GM13976 (cell line): ENCODE measurements at places on chromosomes 2 and 18.
A peak's percentile ranks its signal among the peaks of the same experiment; 100 is the strongest.

DNA sequence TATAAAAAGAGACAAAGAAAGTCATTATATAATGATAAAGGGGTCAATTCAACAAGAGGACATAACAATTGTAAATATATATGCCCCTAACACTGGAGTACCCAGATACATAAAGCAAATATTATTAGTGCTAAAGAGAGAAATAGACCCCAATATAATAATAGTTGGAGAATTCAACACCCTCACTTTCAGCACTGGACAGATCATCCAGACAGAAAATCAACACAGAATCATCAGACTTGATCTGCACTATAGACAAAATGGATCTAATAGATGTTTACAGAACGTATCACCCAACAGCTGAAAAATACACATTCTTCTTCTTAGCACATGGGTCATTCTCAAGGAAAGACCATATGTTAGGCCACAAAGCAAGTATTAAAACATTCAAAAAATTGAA, 31.7 kb downstream of the CLHC1 start:
- no peak for DNase-seq

DNA sequence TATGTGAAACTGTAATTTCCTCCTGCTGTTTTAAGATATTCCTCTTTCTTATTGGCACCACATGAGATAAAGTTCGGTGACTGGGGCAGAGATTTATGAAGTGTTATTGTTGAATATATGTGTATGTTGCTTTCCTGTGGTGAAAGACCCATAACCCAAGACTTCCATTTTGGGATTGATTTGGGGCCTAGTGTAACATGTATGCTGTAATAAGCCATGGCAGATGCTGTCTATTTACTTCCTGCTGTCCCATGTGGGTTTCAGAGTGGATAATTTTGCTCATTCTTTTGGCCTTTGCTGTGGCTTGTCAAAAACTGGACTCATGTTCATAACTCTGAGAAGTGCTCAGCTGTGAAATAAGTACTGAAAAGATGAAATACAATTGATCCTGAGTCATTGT, 10.8 kb upstream of the MYO1B start:
- no peak for DNase-seq

DNA sequence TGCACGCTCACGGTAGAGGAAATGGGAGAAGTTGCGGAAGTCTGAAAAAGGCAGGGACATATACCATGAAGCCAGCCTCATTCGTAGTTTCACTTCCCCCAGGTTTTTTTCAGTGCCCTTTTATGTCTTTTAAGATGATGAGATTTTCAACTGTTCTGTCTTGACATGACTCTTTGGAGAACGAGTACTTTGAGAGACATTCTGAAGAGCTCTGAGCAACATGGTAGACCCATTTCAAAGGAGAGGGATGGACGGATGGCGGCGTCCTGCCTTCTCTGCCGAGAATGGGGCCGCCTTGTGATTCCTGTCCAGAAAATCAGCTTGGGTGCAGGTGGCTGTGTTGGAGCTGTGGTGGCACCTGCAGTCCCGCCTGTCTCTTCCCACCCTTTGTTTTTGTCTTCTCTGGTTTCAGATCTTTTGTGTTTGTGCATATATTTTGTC, 41.7 kb downstream of the SH3BP4 start:
- DNase-seq: no peak

- no peak for DNase-seq
Measured at GRCh38 chr18:23114171-23114881, 21.0 kb upstream of the CABLES1 start.

DNA sequence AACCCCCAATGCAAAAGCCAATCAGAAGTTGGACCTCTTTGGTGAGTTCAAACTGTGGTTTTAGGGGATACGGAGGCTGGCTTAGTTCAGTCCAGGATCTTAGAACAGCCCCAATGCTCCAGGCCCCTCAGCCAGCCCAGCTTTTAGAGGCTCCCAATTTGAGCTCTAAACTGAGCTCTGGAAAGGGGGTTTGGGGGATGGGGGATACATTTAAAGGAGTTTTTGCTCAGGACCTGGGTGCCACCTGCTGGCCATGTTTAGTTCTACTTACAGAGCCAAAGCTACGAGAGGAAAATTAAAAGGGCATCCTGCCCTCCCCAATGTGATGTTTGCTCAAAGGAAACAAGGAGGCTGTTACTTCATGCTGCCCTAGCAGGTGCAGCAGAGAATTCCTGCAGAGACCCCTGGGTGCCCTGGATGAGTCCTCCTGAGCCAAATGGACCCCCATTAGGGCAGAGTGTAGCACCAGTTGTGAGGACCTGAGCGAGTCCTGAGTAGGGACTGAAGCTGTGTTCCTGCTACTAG, 15.9 kb upstream of the TMEM214 start:
- DNase-seq: peak; percentile 70

DNA sequence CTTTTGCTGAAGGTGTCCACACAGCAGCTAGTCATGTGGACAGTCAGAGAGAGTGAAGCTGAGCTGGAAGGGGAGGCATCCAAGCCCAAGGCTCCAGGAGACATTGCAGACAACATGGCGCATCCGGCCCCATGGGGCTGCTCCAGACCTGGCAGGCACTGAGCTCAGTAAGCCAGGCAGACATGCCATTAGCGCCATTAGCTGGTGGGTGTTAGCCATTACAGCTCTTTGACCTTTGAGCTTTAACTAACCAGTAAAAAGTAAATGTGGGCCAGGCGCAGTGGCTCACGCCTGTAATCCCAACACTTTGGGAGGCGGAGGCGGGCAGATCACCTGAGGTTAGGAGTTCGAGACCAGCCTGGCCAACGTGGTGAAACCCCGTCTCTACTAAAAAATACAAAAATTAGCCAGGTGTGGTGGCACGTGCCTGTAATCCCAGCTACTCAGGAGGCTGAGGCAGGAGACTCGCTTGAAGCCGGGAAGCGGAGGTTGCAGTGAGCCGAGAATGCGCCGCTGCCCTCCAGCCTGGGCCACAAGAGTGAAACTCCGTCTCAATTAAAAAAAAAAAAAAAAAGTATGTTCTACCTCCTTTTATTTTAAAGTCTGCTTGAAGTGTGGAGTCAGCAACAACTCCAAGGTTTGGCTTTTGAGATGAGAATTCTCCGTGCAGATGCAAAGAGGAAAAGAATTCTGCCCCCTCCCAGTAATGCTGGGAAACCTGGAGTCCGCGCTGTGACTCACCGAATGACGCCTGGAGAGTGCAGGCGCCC, 69.4 kb downstream of the TWSG1 start:
- DNase-seq: no peak

DNA sequence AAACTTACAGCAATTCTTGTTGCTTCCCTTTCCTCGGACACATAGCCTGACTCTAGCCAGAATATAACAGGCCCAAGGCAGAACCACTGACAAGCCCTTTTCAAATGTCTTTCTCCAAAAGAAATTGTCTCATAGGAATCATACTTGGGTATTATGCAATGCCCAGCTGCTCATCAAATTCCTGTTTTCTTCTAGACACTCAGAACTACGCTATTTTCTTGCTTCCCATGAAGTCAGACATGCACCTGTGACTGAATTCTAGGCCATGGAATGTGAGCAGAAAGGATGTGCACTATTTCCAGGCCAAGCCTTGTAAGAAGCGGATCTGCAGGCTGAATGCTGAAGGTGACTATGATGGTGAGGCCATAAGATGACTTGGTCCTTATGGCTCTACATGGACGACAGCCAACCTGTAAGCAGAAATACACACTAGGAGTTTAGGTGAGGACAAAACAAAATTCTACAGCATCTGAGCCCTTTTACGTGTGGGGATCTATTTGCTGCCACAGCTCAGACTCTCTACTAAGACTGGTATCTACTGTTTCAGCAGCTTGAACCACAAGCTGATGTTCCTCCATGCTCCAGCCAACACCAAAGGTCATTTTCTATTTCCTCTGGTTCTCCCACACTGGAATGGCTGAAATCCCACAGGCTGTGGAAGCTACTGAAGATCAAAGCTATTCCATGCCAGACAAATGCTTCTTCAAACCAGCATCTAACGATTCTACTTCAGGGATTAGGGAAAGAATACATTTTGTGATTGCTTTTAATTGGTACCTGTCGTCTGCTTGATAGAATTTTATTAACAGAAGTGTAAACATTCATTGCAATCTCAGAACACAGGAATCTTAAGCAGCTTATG, 378.7 kb downstream of the RBM43 start:
- DNase-seq: no peak

DNA sequence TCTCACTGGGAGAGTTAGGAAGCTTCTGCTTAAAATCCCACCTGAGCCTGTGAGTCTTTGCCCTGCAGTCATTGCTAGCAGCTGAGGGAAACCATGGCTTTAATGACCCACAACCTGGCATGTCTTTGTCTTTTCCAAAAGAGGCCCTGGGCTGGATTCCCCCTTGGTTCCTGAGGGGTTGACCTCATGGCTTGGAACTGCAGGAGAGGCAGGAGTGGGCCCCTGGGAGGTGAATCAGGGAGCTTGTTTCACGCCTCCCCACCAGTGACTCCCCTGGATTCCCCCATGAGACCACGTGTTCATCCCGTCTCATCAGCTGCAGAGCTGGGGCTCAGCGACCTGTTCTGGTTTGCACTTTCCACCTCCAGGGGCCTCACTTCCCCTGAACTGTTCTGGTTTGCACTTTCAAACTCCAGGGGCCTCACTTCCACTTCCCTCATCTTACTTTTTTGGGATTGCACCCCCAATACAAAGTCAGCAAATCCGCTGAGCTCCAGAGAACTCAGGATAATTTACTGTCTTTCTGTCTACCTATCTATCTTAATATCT, 58.5 kb upstream of the TMEM18 start:
- DNase-seq: peak; percentile 49

DNA sequence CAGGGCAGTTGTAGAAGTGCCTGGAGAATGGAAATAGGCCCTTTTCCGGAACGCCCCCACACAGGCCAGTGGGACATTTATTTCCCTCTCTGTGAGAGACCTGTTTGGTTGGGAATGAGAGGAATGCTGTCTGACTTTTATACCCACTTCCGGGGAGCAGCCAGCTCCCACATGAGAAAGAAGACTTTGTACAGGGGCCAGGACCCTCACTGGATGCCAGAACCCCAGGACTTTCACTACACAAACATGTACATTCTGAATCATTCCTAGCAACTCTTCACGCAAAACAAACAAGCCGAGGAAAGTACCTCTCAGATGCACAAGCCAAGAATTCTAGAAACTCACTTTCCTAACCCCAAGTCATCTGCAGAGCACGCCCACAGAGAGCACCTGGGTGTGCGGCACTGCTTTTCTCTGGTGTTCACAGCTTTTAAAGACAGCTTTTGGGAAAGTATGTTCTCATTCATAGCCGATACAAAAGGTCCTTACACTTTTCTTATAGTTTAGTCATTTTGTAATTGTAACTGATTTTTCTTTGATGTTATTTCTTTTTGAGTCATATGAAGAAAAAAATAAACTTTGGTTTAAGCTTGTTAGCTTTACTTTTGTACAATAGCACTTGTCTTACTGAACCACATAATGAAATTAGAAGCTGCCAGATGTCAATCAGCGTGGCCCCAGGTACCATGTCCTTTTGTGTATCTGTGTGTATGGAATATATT, 856.1 kb upstream of the ID2 start:
- DNase-seq: peak; percentile 72

DNA sequence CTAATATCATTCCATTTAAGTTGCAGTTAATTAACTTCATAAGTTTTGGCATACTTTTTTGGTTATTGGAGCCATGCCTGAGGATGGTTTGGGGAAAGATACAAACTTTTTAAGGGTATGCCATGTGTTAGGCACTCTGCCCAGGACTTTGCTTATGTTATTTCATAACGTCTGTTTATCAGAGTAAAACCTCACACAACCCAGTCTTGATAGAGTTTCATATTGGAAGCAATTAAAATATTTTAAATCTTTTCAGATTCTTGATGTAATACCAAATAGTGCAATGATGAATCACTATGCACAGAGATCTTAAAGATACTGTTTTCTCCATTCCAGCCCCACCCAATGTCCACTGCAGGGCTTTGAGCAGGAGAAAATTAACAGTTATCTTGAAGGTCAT, 529.1 kb upstream of the HNMT start:
- DNase-seq: no peak

DNA sequence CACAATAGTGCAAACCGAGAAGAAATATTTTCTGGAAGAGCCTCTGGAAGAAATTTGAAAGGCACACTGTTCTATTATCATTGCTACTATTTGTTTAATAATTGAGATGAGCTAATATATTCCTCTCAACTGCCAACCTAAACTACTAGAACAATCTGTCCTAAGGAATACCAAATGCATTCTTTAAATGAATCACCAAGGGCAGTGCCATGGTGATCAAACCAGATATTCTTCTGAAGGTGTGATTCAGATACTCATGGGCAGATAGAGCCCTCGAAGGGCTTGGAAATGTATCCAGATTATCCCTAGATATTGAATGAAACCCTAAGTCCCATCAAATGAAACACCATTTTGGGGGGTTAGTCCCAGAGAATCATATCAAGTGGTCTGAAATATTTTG, 76.6 kb downstream of the FIGN start:
- DNase-seq: no peak

- no peak for DNase-seq
Measured at GRCh38 chr18:8752329-8752728, 47.0 kb downstream of the MTCL1 start.
